Karpas-422 (cell line): ENCODE measurements at places on chromosomes 13 and 19.

DNA sequence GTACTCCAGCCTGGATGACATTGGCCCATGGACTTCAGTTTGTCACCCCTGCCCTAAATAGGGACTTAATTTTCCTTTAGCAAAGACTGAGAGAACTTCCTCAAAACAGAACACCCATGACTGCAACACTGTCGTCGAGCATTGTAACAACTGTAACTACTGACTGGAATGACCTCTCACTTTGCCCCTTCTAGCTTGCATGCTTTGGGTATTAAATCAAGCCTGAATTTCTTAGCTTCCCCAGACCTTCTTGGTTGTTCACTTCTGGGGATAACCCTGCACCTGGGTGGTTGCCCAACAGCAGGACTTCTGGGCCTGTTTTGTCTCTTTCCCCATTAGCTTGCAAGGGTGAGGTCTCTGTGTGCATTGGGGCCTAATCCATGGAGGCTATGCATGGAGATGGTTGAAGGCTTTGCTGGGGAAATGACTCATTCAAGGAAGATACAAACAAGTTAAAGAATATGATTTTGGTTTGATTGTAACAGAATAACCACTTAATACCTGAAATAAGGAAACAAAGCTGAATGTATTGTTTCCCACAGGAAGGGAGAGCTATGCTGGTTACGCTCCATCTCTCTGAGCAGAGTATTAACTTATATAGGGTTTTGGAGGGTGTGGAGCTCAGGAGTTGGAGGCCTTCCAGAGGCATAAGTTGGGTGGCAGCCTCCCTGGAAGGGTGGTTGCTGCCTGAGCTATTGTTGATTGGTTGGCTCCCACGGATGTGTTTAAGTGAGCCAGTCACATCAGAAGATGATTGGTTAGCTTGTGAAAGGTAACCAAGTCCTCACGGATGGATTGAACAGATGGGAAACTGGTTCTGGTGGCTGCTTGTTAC, 34.7 kb upstream of the UBAC2 start:
- DNase-seq = no peak

DNA sequence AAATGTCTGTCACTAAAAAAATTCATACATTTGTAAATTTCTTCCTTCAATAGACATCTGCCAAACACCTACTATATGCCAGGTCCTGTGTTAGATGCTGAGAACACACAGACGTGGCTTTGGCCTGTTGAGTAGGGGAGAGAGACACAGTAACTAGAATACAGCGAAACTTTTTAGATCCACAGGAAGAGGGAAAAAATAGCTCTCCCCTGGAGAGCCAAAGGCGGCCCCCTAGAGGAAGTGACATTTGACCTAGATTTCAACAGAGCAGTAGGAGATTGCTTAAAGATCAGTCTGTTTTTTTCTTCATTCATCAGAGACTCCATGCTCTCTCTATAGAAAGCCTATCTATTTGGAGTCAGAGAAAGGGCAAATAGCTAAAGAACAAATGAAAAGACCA, 11.3 kb downstream of the LCP1 start:
- DNase-seq = peak; percentile 74

GRCh38 chr13:51995677-51996551, 15.3 kb downstream of the ATP7B start:
- no peak for DNase-seq

- DNase-seq = no peak
Measured at GRCh38 chr13:73934215-73934641, 200.0 kb downstream of the KLF12 start.

DNA sequence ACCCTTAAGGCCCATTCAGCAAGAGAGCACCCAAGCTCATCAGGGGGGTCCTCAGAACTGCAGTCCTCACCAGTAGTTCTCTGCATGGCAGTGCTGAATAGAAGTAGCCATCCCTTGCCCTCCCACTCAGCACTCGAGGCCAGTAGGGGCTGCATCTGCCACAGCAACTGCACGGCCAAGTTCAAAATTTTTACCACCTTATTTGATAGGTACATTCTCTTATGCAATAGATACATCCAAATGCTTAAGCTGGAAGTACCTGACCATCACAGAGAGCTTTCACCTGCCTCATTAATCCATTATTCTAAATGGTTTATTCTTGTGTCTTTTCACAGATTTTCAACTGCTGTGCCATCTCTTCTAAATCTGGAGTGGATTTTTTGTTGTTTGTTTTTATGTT, 1307.4 kb downstream of the SLITRK5 start:
- no peak for DNase-seq

DNA sequence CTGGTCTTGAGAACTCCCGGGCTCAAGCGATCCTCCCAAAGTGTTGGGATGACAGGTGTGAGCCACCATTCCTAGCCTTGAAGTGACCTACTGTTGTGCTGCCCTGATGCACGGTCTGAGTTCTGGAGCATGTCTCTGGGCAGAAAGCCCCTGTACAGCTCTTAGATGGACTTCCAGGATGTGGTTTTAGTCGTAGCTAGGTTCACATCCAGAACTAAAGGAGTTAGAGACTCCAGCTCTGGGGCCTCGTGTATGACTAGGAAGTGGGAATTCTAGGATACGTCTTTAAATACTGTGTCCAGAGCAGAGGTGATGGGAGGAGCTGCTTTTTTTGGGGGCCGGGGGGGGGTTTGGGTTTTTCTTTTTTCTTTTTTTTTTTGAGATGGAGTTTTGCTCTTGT, 12.2 kb downstream of the UPF1 start:
- no peak for DNase-seq

GRCh38 chr19:29404951-29405727, 120.7 kb upstream of the VSTM2B start:
- no peak for DNase-seq

DNA sequence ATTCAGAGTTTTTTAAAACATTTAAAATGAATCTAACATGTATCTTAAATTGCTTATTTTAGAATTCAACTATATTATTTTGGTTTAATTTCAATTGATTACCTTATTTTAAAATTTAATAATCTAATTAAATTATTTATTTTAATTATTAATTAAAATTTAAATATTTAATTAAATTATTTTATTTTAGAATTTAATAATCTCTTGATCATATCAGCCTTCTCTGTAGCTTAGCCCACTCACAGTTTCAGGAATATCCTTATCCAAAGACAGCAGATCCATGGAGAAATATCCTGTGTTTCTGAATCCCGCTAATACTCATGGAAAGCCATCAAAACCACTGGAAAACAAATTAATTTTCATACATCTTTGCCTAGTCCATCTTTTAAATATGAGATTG, 1669.2 kb downstream of the PCDH9 start:
- DNase-seq = no peak

DNA sequence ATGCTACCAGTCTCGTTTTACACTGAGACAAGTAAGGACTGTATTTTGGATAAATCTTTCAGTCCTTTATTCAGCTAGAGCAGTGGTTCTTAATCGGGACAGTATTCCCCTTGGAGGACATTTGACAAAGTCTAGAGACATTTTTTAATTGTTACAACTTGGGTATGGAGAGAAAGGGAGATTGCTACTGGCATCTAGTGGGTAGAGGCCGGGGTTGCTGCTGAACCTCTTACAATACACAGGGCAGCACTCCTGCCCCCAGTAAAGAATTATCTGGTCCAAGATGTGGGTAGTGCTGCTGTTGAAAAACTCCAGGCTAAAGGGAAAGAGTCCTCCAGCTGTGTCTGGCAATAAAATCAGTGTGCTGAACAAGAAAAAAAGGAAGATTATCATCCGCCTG, 334.8 kb downstream of the SLC7A1 start:
- DNase-seq = peak; percentile 41

DNA sequence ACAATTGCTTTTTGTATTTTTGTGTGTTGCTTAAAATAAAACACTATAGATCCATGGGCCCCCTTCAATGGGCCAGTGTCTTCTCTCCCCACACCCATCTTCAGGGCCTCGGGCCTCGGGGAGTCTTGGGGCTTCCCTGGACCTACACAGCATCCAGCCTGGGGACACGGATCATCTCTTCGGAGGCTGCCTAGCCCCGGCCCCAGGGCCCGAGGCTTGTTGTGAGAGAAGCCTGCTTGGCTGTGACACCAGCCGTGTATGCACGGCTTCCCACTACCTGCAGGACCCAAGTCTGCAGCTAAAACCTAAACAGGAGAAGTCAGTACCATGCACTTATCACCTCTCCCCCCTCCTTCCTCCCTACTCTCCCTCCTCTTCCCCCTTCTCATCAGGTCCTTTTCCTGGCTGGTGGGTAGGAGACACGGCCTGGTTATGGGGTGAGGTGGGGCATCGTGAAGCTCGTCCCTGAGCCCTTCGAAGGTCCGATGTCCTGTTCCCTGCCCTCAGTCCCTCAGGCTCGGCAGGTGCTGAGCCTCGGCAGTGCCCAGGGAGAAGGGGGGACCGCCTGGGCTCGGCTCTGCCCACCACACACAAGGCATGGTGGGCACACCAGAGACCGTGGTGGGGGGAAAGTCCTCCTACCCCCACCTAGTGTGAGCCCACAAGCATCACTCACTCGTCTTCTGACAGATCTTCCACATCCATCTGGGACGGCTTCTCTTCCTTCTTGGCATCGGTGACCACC, 9.5 kb downstream of the C13orf46 start:
- DNase-seq = no peak

DNA sequence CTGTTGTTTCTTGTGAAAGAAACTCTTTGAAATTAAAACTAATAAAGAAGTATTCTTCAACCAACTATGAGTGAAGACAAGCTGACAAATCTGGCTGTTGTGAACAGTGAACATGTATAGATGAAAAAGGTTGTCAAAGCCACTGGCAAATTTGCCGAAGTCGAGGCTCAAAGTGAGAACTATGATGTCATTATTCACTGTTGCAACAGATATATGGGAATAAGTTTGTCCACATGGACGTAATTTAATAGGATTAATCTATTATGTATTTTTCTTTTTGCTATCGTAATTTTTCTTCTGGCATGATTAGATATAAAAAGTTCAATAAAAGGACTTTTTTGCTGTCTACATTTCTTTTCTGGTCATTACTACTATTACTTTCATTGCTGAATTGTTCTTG, 223.2 kb upstream of the ZNF507 start:
- no peak for DNase-seq

DNA sequence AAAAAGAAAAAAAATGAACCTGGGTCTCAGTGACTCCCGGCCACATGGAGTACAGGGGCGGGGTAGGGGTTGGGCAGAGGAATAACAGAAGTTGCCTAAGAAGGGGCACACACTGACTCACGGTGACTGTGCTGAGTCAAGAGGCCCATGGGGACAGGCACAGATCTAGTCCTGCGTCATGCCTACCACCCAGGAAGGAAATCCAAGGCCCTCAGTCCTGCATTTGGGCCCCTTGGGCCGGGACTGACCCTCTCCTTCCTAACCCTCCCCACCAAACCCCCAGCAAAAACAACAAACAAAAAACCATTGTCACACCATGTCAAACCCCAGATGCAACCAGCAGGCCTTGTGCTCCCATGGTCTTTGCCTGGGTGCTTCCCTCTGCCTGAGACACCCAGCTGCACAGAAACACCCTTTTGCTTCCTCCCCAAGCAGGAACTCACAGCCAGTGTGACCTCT, 9.6 kb upstream of the NOTCH3 start:
- DNase-seq = no peak
